Endothelial cell of umbilical vein (primary cell): ENCODE measurements at places on chromosomes 2 and 18. TPM values are rescaled to one million over a fixed set of nuclear protein-coding genes. Genes with fewer than 3 reads are reported as not detected.

The HK2 gene
- 11.0 and 13.0 TPM in 2 replicates for total RNA-seq

The LRP1B gene
- 0.07 TPM in 2 replicates for total RNA-seq

The SERPINB13 gene
- total RNA-seq = not detected in 2 replicates

The OSR1 gene
- not detected in 2 replicates for total RNA-seq

The TRABD2A gene
- total RNA-seq = 0.99 and 1.8 TPM in 2 replicates

The TUBB8B gene
- total RNA-seq = 1.1 TPM in 1 of 2 replicates, not detected in the other

The KLHL14 gene
- total RNA-seq = not detected in 2 replicates
